Prostate gland (tissue), 2 donors: ENCODE measurements at places on chromosomes 1 and 21. TPM values are rescaled to one million over a fixed set of nuclear protein-coding genes. Genes with fewer than 3 reads are reported as not detected.

The C8B gene
- not detected for total RNA-seq

The IVL gene
- total RNA-seq, result 0.57 TPM

The CYP4Z1 gene
- 2.0 TPM for total RNA-seq

The TDRD10 gene
- total RNA-seq, result 0.46 TPM

The F13B gene
- not detected for total RNA-seq

The CRABP2 gene
- 27.3 TPM for total RNA-seq

The IGFN1 gene
- total RNA-seq, result 2.0 TPM

The OR2T2 gene
- total RNA-seq, result not detected

The EVA1C gene
- total RNA-seq, result 48.6 TPM

The GJA9 gene
- total RNA-seq, result 0.09 TPM

The RPF1 gene
- 38.4 TPM for total RNA-seq

The SETSIP gene
- total RNA-seq, result not detected

The KRTAP19-3 gene
- total RNA-seq, result not detected

The RIT1 gene
- total RNA-seq, result 21.8 TPM

The GPR61 gene
- not detected for total RNA-seq

The LCE2B gene
- 3.2 TPM for total RNA-seq

The PLA2G2F gene
- 0.23 TPM for total RNA-seq

The CD5L gene
- total RNA-seq, result not detected

The TTC34 gene
- total RNA-seq, result 0.32 TPM

The LCE1C gene
- not detected for total RNA-seq

The NBPF3 gene
- 13.9 TPM for total RNA-seq

The ARHGEF11 gene
- 38.3 TPM for total RNA-seq

The MEGF6 gene
- total RNA-seq, result 67.3 TPM

The CHRM3 gene
- 2.2 TPM for total RNA-seq

The BLACAT1 gene
- total RNA-seq, result not detected

The TMCC2 gene
- total RNA-seq, result 1.5 TPM

The OR2M3 gene
- not detected for total RNA-seq

The ARMH1 gene
- 1.0 TPM for total RNA-seq

The ZNF695 gene
- total RNA-seq, result 0.09 TPM

The ID3 gene
- total RNA-seq, result 184 TPM

The TNFRSF8 gene
- 0.32 TPM for total RNA-seq
